ENCODE measurements at places on chromosomes 5 and 9.

GRCh38 chr9:95268681-95269080 lies 48.8 kb downstream of the FANCC start:
- DNase-seq: no peak

- no peak for DNase-seq
Observed at GRCh38 chr9:25418974-25419373, 259.3 kb downstream of the TUSC1 start.

- DNase-seq: no peak
Observed at GRCh38 chr5:10735569-10736276, 25.3 kb downstream of the DAP start.

DNA sequence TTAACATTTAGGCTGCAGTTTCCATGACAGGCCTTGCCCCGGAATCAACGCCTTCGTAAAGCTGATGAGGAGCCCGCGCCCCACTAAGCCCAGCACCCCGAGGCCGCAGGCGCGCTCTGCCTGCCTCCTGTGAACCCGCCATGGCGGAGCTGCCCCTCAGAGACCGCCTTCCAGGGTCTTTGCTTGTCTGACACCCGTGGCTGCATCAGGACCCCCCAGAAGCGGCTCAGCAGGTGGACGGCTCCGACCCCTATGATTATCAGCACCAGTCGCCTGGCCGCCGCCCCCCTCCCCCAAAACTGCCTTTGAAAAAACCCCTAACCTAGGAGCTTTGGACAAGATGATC lies 507 bp upstream of the DPH7 start:
- no peak for DNase-seq

GRCh38 chr5:131814990-131815389 lies 18.2 kb upstream of the FNIP1 start:
- no peak for DNase-seq

DNA sequence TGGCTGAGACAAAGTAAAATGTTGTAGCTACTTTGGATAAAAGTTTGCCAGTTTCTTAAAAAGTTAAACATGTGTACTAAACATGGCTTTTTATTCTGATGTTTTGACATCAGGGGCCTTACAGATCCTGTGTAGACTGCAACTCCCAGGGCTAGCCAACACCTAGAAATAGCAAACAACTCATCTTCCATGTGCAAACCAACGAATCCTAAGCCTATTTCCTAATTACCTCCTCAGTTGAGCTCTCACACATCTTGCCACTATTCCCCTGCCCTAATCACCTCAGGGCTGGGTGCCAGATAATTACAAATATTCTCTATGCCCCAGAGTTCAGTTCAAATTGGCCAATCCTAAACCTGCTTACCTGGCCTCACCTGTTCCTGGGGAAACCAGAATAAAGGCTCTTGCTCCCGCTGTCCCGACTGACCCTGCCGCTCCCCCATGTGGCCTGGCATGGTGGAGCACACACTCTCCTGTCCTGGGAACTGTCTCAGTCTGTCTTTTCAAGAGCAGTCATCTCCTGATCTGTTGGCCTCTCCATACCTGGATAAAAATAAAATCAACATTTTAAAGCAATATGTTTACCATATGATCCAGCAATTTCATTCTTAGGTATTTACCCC lies 37.1 kb upstream of the FAM169A start:
- DNase-seq: no peak

- no peak for DNase-seq
Observed at GRCh38 chr5:153458268-153458667, 32.2 kb upstream of the GRIA1 start.

- no peak for DNase-seq
Observed at GRCh38 chr5:146040527-146040926, 64.8 kb downstream of the PLAC8L1 start.

DNA sequence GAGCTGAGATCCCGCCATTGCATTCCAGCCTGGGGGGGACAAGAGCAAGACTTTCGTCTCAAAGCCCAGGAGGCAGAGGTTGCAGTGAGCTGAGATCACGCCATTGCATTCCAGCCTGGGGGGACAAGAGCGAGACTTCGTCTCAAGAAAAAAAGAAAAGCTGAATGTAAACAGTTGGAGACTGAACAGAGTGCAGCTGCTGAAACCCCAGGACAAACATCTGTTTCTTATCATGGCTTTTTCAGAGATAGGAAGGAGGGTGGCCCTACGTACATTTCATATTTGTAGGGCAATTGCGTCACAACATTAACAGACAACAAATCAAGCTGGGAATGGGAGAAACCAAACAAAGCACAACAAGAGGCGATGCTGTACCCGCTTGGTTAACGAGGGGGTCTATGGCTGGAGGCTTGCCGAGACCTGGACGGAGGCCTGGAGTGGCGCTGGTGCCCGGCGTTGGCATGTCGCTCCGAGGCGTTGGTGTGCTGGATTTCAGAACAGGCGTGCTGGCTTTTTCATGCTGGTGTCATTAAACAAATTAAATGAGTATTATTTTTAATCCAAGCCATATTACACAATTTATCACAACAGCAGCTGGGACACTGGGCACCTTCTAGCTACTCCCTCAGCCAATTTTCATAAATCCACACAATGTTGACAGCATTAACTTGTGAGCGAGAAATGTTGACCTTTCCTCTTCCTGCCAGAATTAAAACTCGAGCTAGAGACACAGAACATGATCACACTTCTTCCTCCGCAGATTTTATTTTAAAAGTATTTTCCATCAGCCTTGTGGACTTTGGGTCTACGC lies 76.1 kb downstream of the TLE1 start:
- DNase-seq: no peak

DNA sequence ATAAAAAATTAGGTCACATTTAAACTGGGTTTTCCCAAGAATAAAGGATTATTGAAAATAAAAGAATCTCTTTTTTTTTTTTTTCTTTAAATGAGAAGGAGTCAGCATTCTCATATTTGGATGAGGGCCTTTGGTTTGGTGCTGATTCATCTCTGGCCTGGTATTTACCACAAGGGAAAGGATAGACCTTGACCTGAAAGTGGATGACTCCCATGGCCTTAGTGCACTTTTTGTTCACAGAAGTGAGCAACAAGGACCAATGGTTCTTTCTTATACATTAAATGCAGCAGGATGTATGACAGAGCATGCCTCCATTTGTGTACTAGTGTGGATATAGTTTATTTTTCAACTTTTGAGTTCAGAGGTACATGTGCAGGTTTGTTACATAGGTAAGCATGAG lies 6.9 kb downstream of the YTHDC2 start:
- no peak for DNase-seq

- DNase-seq: no peak
Observed at GRCh38 chr5:160929360-160929759, 77.3 kb upstream of the ATP10B start.

DNA sequence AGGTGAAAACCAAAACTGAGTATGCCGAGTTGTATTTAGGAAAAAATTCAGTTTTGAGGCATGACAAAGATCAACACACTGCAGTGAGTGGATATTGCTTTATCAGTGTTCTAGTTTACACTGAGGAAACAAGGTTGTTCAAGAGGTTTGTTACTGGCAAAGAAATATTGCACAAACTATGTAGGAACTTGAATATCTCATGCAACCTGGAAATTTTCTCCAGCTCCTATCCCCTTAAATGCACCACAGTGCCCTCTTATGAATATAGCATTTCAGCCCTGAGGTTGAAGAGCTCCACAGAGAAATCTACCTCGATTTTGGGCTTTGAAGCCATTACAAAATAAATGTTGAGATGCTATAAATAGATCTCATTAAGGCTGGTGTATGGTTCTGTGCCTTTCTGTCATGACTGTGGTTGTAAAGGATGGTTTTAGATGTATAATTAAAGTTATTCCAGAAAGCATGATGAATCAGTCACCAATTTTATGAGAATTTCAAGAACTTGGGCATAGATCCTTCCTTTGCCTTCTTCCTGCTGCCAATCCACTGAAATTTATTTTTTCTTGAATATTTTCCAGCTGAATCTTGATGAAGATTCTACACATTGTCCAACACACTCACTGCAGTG lies 159.3 kb downstream of the SPATA31D1 start:
- no peak for DNase-seq

GRCh38 chr5:136311999-136312398 lies 53.3 kb downstream of the TRPC7 start:
- DNase-seq: no peak

- DNase-seq: peak; percentile 35
Observed at GRCh38 chr5:74865256-74865803, 857 bp downstream of the FAM169A start.

DNA sequence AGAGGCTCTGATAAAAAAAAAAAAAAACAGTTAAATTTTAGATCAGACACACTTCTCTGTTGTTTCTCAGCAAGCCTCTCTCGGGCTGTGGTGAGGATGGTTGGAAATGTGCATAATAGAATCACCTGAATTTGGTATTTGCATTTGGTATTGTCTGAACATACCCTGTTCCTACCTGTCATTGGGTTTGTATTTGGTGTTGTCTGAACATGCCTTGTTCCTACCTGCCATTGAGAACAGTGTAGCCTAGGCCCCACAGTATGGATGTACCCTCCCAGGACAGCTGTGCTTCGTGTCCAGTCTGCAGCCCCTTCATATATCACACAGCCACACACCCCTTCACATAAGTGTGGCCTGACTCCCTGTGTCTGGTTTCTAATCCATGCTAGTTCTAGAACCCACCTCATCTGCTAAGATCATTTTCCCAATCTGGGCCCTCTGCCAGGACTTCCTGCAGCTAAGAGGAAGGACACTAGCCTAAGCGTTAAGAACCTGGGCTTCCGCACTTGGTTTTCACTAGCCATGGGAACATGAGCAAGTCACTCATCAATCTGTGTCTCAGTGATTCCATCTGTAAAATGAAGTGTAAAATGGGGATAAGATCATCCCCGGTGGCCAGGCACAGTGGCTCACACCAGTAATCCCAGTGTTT lies 49.2 kb downstream of the ITGA2 start:
- no peak for DNase-seq

DNA sequence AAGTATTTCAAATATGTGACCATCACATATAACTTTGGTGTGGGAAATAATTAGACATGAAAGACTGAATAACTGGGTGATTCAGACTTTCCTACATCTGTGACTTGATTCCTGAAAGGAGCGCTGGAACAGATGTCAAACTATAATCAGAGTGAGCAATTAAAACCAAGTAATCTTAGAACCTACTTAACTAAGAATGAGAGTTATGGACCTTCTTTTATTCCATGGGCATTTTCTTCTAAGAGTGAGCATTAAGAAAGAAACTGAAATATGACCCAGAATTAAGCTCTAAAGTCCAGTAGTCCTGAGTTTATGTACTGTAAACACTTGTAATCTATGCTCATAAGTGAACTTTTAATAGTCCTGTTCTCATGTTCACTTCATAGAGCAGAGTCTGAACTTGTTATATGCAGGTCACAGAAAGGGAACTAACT lies 68.4 kb downstream of the PAM start:
- DNase-seq: no peak

GRCh38 chr5:176644878-176645670 lies 2.2 kb upstream of the TSPAN17 start:
- no peak for DNase-seq

- DNase-seq: no peak
Observed at GRCh38 chr5:36228505-36228904, 13.2 kb downstream of the NADK2 start.

DNA sequence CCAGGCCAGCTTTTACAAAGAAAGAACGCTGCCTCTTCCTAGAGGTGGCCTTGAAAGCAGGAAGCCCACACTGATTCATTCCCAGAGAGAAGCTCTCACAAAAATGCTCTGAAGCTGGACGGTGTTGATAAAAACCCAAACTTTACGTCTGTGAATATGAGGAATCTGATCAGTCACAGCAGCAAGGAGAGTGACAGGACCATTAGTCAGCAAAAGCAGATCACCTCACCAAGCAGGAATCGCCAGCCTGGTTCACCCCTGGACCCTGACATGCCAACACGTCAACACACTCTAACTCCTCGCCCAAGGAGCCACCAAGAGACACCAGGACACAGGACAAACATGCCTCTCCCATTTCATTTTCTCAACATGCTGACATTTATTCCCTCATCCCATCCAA lies 70.6 kb upstream of the ZNF622 start:
- no peak for DNase-seq

DNA sequence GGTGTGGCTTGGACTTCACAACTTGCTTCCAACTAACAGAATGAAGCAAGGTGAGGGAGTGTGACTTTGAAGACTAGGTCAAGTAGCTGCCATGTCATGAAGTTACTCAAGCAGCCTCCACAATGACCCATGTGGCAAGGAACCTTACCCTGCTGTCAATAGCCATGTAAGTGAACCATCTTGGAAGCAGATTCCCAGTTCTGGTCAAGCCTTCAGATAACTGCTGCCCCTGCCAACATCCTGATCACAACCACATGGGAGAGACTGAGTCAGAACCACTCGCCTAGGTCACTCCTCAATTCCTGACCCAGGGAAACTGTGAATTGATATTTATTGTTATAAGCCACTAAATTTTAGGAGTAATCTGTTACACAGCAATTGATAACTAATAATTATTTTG lies 10.9 kb downstream of the ZCCHC10 start:
- no peak for DNase-seq

GRCh38 chr9:106964329-106964728 lies 101.4 kb downstream of the ZNF462 start:
- DNase-seq: no peak

GRCh38 chr5:171454549-171454948 lies 35.1 kb downstream of the FGF18 start:
- DNase-seq: no peak

- DNase-seq: no peak
Observed at GRCh38 chr9:93447655-93448054, 3.8 kb upstream of the FAM120A start.

DNA sequence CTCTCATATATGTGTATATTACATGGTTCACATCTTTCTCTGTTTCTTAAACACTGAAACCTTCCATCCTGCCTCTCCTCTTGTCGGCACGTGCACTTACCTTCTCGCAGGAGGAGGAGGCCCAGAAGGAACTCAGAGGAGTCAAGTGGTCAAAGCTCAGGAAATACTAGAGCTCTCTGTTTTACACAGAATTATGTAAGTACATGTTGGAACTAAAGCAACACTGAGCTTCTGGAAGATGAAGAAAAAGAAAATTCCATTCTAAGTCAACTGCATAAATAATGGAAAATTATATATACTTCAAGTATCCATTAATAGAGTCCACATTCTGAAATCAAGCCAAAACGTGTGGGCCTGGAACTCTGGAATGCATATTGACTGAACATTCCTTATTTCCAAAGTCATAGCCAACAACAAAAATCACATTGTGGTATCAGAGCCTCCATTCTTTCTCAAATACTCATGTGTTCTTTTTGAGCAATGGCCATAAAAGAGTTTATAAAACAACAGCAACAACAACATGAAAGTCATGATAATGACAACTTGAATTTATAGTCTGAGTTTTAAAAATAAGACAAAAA lies 121.5 kb upstream of the RAI14 start:
- no peak for DNase-seq

GRCh38 chr9:24073007-24073592 lies 247.1 kb upstream of the ELAVL2 start:
- DNase-seq: no peak

GRCh38 chr9:93668261-93668871 lies 92.0 kb downstream of the PHF2 start:
- no peak for DNase-seq

DNA sequence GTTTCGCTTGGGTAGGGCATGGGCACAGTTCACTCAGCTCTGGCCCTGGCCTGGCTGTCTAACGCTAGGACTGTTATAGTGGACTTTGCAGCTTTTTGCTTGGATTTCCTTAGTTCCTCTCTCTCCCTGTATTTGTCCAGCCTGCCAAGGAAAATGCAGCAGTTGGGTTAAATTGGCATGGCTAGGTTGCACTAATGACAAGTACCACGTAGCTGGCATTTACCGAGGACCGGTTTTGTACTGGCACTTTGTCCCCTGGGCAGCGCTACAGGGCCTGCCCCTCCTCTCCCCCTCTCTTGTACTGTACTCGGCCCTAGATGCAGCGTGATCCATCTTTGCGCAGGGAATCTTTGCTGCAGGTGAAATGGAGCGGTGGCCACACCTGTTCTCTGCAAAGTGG lies 2.4 kb downstream of the WDR5 start:
- DNase-seq: no peak
